Activated naive CD4-positive, alpha-beta T cell treated with anti-CD3 and anti-CD28 coated beads, Interleukin-2, amount 10 ng/mL, durations not matched to agents 7 days and 5 days (primary cell): ENCODE measurements at places on chromosomes 16 and 17.

DNA sequence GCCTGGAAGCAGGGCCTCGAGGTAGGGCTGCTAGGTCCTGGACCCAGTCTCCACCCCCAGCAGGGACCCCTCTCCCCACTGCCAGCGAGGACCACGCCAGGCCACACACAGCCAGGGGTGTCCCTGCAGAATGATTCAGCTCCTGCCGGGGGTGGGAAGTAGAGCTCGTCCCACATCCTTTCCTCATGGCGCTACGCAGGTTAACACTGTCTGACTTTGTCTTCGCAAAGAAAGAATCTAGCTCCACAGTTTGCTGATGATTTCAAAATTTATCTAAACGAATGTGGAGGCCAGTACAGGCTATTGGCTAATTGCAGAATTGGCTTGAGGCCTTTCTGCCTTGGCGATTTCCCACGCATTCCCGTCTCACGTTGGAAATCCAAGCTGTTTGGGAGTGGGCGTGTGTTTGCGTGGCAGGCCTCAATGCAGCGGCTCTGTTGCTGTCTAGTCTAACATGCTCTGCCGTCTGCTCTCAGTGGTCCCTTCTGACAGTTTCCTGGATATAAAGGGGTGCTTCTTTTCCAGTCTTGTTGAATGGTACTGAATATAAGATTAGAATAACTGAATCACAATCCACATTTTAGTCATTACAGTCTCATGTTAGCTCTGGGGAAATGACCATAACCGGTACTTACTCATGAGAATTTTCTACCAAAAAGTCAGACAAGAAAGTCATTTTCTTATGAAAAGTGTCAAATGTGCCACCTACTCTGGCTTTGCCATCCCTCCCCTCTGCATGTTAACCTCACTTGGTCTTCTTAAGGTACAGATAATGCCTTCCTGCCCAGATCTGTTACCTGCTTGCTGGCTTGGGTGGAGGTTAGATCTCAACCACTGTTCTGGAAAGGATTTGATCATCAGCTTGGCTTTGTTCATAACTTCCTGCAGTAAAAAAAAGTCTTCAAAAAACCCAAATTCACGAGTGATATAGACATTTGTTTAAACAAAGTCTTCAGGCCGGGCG lies 252.4 kb downstream of the NTN1 start:
- no peak for DNase-seq

DNA sequence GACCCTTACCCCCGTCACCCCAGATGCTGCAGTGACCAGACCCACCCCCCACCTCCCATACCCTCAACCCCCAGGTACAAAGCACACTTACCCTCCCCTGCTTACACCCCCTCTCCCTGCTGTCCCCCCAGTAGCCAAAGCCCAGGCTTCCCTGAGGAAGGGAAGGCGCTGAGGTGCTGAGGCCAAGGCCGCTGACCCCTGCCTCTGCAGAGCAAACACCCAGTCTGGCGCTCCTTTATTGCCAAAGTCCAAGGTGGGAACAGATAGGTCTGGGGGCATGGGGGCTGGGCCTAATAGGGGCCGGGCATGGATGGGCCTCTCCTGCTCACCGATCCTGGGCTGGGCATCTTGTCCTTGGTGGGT lies 683 bp downstream of the LCAT start:
- no peak for DNase-seq

- DNase-seq = no peak
These were observed 330.5 kb upstream of the TNRC6C start for GRCh38 chr17:77628035-77628434.

GRCh38 chr17:29933379-29933778 lies 3.4 kb upstream of the SSH2 start:
- DNase-seq = no peak

DNA sequence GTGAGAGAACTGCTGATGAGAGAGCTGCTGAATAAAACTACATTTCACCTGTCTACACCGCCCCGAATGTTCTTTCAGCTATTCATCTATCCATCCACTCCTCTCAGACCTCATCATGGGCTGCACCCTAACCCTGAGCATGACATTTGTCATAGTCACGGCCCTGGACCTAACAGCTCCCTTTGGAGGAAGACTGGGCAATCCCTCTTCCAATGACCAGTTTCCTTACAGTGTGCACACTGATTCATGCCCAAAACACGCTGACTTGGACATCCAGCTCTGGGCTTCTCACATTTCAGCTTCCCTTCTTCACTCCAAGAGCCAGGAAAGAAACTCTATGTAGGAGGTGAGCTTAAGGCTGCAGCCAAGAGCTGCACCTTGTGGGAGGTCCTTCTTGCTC lies 41.8 kb upstream of the ARL4D start:
- no peak for DNase-seq

GRCh38 chr17:59401725-59402124 lies 70.3 kb downstream of the YPEL2 start:
- DNase-seq = no peak

DNA sequence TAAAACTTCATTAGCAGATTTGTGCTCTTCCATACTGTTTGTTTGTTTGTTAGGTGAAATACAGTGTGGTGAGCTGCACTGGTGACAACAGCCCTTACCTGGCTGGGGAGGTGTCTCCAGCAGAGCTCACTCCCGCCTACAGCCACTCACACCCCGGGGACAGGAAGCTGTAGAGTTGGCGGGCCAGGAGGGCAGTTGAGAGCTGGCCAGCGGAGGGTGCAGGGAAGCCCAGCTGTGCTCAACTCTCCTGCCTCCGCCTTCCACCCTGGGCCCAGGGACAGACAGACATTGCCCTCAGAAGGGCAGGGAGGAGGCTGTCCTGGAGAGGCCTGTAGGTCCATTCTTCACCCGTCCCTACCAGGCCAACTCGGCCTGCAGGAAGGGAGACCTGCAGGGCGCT lies 48.6 kb upstream of the PVALEF start:
- DNase-seq = no peak

GRCh38 chr16:46896314-46896968 lies 12.3 kb downstream of the GPT2 start:
- no peak for DNase-seq

DNA sequence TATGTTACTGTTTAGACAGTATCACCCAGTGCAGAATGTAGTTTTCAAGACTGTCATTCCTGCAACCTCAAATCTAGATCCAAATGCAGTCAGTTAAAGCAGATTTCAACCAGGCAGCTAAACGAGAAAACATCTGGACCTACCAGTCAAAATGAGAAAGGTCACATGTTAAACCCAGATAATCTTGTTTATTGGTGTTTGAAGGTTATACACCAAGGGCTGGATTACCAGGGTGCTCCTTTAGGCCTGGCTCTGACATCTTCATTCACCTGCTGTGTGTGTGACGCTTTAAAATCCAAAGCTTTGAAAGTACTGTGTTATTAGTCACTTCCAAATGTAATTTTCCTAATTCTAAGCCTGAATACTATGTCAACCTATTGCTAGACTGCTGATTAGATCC lies 54.9 kb downstream of the IKZF3 start:
- no peak for DNase-seq

- DNase-seq = no peak
These were observed 23.2 kb upstream of the SLC5A11 start for GRCh38 chr16:24822542-24822941.

- DNase-seq = peak; percentile 89
These were observed 1.4 kb upstream of the VAMP2 start for GRCh38 chr17:8163978-8164814.

- no peak for DNase-seq
These were observed 30.5 kb downstream of the TMEM98 start for GRCh38 chr17:32958418-32958817.

DNA sequence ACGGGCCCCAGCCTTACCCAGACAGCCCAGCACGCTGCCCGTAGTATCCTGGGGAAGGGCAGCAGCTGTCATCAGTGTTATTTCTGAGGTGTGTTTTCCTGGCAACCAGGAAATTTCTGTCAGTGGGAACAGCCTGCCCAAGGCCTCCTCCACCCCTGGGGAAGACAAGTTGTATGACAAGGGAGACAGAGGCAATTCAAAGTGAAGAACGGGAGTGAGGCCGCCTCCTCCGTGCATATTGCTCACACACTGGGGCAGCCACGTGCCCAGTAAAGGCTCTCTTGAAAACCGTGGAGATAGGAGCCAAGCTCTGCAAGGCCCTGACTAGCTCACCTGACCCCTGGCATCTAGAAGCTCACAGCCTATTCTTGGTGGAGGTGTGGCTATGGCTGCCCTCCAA lies 57.6 kb downstream of the RAI1 start:
- DNase-seq = no peak

- DNase-seq = no peak
These were observed 6.5 kb downstream of the CACNA1H start for GRCh38 chr16:1159325-1159972.

- DNase-seq = no peak
These were observed 109.9 kb downstream of the PHKB start for GRCh38 chr16:47571049-47571448.

GRCh38 chr17:48510761-48511604 lies 19.8 kb downstream of the HOXB1 start:
- peak; percentile 73 for DNase-seq

- DNase-seq = no peak
These were observed 86.7 kb upstream of the XYLT1 start for GRCh38 chr16:17557480-17557879.

DNA sequence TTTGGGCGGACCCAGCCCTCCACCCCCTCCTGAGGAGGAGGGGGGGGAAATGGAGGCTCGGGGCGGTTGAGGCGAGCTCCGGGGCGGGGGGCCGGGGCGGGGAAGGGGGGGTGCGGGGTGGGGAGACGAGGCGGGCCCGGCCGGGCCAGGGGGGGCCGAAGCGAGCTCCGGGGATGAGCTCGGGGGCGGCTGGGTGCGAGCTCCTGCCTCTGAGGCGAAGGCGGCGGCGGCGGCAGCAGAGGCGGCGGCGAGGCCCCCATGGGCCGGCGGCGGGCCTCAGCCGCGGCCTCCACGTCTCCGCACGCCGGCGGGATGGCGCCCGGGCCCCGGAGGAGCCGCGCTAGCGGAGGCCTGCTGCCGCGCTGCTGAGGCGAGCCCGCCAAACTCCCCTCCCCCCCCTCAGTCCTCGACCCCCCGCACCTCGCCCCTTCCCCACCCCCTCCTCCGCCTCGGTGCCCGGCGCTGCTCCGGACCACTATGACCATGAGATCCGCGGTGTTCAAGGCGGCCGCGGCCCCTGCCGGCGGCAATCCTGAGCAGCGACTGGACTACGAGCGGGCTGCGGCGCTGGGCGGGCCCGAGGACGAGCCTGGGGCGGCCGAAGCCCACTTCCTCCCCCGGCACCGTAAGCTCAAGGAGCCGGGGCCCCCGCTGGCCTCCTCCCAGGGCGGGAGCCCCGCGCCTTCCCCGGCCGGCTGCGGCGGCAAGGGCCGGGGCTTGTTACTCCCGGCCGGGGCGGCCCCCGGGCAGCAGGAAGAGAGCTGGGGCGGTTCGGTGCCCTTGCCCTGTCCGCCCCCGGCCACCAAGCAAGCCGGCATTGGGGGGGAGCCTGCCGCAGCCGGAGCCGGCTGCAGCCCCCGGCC lies 596 bp downstream of the MSL1 start:
- DNase-seq = peak; percentile 43

GRCh38 chr17:55717432-55717831 lies 5.2 kb downstream of the TMEM100 start:
- DNase-seq = no peak

DNA sequence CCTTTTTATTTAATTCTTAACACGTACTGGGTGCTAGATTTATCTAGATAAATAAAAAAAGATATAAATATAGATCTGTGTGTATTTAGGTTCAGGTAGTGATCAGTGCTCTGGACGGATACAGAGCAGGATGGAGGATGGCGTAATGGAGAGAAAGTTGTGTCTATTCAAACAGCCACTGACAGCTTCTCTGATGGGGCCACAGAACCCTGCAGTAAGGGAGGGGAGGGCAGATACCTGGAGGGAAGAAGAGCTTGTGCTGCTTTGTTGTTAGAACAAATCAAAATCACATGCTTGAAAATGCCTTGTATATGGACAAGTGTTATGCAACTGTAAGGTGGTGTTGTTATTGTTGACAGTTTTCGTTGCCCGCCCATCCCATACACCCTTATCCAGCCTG lies 170.2 kb downstream of the UTP18 start:
- DNase-seq = no peak

GRCh38 chr16:25210758-25211157 lies 6.0 kb upstream of the AQP8 start:
- DNase-seq = no peak

DNA sequence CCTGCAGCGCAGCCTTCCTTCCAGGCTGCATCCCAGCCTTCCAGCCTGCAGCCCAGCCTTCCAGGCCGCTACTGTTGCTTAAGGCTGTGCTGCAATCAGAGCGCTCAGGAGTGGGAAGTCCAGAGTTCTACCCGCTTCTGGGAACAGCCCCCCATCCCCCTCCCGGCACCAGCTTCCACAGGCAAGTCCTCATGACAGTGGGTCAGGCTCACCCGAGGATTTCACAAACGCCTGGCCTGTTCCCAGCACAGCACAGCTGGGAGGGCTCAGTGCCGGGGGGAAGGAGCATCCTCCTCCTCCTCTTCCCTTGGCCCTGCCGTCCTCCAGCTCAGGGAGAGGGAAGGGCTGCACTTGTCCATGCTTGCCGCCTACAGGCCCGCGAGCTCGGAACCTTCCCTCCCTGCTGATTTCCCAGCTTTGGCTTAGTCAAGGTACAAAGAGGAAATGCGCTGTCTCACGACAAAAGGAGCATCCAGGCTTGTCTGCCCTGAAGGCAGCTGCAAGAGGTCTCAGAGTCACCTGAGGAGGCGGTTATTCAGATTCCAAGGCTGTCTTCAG lies 8.3 kb downstream of the SOCS3 start:
- DNase-seq = no peak

DNA sequence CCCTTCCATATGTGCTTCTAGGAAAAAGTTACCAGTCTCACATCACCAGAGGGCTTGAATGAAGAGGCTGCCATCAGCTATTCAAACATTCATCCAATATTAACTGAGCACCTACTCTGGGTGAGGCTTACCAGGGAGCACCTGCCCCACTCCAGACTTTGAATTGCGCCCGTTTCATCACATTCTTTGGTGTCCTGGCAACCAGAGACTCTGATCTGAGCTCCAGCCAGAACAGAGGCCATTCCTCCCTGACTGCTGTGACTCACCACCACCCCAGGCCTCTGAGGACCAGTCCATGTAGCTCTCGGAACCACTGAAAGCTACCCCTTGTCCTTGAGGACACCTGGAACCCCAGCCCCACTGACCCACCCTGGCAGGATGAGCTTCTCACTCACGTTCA lies at the start of gene C16orf96:
Gene C16orf96, plus strand, starts transcription at position 229 of the 400 bp plus-strand sequence. Its CDS starts 150 bp downstream, at position 379.
- DNase-seq = no peak

- no peak for DNase-seq
These were observed 6.8 kb downstream of the PRCD start for GRCh38 chr17:76546556-76547182.

DNA sequence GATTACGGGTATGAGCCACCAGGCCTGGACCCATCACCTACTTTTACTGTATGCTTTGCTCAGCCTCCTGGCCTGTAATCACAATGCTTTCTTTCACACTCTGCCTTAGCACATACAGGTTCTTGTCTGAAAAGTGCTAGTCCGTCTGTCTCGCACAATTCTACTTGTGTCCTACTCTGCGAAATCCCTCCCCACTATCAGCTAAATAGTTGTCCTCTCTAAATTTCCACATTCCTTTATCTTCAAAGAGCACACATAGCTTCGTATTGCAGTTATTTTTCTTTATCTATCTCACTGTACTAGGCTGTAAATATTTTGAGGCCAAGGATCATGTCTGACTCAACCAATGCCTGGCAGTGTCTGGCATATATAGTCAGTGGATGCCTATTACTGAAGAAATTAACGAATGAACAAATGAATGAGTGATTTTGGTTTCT lies 38.5 kb upstream of the ETV4 start:
- no peak for DNase-seq
